ENCODE measurements at places on chromosomes 5 and 9.
A peak's percentile ranks its signal among the peaks of the same experiment; 100 is the strongest.

DNA sequence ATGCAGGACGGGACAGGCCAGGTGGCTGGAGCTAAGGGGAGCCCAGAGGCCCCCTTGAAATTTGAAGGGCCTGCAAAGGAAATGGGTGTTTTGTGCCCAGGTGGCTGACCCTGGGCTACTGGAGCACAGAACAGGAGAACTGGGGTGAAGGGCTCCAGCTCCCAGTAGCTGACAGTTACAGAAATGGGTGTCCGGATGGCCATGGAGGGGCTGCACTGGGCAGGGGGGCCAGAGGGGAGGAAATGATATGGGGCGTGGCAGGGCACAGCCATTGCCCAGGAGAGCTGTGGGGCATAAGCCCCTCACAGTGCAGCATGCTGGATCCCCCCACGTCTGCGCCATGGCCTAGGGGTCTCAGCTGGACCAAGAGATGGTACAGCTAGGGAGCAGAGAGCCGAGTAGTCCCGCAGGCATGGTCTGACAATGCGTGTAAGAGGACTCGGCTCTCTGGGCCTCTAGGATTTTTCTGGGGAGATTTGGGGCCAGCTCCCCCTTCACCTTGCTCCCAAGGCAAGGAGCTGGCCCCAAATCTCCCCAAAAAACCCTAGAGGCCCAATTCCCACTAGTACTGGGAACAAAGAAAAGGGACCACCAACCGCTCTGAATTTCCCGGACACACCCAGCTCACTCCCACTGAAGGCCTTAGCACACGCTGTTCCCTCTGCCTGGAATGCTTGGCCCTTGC is 7.9 kb upstream of the CARD19 start:
- DNase-seq, result no peak

DNA sequence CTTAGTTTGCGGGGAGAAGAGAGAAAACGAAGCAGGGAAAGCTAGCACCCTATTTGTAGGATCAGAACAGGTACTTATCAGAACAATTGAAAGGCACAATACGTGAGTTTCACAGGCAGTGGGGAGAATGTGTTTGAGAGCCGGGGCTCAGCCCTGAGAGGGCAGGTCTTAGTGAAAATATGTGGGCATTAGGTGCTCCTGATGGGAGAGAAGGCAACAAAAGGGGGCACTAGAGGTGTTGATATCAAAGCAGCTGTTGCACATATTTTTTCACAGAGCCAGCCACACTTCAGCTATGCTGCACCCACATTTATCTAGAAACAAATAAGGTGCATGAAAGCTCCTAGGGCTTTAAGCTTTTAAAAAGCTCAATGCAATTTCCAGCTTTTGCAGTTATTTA is 99.7 kb upstream of the MAN2A1 start:
- no peak for DNase-seq

DNA sequence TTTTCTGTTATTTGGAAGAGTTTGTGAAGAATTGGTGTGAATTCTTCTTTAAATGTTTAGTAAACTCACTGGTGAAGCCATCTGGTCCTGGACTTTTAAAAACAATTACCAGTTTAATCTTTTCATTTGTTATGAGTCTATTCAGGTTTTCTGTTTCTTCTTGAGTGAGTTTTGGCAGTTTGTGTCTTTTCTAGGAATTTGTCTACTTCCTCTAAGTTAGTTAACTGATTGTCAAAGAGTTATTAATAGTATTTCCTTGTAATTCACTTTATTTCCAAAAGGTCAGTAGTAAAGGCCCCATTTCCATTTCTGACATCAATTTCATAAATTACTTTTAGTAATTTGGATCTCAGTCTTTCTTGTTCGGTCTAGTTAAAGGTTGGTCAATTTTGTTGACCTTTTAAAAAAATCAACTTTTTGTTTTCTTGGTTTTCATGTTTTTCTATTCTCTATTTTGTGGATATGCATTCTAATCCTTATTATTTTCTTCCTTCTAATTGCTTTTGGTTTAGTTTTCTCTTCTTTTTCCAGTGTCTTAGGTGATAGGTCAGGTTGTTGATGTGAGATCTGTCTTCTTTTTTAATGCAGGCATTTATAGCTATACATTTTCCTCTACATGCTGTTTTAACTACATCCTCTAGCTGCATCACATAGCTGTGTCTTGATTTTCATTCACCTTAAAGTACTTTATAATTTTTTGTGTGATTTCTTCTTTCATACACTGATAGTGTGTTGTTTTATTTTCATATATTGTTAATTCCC is 7.3 kb upstream of the SMIM3 start:
- no peak for DNase-seq

GRCh38 chr5:137629646-137630045 is 106.2 kb downstream of the KLHL3 start:
- peak; percentile 7 for DNase-seq

DNA sequence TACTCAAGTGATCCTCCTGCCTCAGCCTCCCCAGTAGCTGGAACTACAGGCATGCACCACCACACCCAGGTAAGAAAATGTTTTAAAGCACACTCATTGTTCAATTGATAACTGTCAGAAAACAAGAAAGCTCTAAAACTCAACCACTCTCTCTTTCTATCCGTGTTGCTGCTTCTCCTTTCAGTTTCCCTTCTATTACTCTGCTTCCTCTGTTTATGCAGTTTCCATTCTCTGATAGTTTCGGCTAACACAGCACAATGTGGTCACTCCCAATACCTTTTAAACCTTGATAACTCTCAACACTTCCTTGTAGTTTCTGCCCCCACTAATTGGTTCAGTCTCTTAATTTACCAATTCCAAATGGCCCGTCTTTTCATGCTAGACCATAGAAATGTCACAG is 59.2 kb upstream of the NR4A3 start:
- DNase-seq, result no peak

DNA sequence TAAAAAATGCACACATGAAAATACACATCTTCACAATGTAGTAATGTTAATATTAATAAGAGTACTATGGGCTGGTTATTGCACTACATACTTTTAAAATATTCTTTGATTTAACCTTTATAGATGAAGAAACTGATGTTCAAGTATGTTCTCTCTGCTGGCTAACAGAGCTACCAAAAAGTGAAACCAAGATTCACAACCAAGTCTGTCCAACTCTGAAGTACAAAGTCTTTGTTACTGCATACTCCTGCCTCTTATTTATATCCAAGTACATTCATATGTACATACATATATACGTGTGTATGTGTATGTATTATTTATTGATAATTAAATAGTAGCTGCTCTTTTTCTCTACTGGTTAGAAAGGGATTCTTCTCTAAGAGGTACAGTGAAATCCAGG is 325.6 kb downstream of the BNC2 start:
- DNase-seq, result no peak

DNA sequence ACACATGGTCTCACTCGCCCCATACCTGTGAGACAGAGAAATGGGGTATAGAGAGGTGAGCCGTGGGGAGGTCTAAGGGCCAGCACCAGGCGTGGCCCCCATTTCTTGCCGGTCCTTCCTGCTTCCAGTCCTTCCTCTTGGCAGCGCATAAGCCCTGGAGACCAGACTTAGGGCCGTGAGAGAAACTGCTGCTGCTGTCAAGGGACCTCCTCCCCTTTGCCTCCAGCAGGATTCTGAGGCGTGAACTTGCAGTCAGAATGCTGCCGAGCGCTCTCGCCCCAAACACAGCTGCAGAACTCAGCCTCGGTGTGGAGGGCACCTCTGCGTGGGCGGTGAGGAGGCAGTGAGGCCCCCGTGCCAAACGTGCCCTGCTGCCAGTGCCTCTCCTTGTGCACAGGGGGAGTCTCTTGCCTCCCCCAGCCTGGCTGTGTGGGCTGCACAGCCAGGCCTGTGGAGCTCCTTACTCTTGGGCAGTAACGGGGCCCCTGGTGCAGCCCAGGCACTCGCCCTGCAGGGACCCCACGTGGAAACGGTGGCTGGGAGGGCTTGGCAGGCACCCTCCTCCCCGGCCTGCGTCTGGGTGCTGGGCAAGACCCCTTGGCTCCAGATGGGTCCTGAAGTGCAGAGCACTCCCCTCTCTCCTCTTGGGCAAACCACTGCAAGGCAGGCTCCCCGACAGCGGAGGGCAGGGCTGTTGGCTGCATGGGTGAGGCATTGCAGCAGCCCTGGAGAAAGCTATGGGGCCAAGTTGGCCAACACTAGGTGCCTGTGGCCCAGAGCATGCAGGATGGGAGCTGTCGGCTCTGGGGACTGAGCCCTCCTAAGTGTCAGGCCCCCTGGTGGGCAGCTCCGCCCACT is 85.4 kb downstream of the RXRA start:
- no peak for DNase-seq

DNA sequence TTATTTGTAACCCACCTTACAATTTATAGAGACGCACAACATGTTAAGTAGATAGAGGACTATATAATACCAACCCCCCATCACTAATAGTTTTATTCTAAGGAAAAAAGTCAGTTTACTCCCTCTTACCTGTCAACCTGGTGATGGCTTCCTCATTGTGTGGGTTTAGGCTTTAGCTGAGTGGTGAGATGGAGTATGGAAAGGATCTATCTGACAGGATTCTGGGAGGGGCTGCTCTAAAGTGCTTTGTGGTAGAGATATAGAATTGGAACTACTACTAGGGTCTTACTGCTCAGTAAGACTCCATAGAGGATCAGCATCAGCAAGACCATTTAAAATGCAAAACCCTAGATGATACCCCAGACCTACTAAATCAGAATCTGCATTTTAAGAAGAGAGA is 82.1 kb upstream of the IFNE start:
- no peak for DNase-seq

DNA sequence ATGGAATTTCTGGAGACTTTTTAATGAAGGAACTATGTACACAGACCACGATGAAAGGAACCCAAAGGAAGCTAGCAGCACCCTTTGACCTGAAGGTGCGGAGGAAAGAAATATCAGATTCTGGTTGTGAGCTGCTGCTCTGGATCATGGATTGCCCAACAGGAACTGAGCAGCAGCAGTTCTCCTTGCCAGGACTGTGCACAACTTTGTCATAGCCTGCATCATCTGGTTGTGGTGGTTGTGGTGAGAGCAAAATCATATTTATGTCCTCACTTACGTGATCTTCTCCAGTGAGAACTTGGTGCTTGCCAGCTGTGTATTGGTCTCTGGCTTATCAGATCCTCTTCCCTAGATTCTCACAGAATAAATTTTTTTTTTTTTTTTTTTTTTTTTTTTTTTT is 70.7 kb upstream of the LPAR1 start:
- no peak for DNase-seq

DNA sequence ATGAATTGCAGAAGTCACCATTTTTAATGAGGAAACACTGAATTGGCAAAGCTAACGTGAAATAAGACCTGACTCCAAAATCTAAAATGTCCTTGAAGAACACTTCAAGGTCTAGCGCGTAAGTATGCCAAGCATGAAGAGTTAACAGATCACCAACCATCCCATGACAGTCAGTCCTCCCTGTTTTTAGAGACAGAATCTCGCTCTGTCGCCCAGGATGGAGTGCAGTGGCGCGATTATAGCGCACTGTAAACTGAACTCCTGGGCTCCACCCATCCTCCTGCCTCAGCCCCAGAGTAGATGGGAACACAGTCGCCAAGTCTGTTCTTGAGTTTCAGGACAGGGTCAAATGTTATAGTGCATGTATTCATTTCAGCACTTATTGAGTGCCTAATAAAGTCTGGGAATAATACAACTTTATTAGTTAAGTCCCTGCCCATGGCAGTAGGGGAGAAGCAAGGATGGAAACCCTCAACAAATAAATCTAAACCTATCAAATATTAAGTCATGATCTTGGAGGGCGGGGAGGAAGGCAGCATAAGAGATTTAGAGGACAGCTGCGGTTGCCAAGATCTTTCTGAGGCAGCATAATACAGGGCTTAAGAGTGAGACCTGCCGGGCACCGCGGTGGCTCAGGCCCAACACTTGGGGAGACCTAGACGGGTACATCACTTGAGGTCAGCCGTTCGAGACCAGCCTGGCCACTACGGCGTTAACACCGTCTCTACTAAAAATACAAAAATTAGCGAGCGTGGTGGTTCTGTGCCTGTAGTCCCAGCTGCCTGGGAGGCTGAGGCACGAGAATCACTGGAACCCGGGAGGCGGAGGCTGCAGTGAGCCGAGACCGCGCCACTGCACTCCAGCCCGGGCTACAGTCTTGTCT is 1.1 kb downstream of the ATPSCKMT start:
- no peak for DNase-seq

- no peak for DNase-seq
Measured at GRCh38 chr9:83563360-83563759, 25.2 kb upstream of the FRMD3 start.

- no peak for DNase-seq
Measured at GRCh38 chr5:175393897-175394296, 50.1 kb downstream of the DRD1 start.

DNA sequence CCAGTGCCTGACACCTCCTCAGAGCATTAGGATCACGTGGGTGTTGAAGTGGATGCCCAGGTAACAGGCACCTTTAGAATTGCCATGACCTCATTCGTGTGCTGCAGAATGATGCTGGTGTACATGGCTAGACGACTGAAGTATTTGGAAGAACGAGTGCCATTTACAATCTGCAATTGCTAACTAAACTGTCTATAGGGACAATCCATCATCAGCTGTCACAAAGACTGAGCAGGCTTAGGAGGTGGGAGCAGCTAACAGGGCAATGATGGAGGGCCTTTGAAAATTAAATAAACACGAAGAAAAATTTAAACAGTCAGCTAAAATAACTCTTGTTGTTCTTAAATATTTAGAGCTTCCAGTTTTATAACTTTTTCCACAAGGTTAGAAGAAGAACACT is 375.8 kb downstream of the GADD45G start:
- no peak for DNase-seq

- no peak for DNase-seq
Measured at GRCh38 chr9:85223506-85224125, 518.1 kb downstream of the AGTPBP1 start.

- DNase-seq, result no peak
Measured at GRCh38 chr5:81147886-81148571, 85.1 kb upstream of the CKMT2 start.

DNA sequence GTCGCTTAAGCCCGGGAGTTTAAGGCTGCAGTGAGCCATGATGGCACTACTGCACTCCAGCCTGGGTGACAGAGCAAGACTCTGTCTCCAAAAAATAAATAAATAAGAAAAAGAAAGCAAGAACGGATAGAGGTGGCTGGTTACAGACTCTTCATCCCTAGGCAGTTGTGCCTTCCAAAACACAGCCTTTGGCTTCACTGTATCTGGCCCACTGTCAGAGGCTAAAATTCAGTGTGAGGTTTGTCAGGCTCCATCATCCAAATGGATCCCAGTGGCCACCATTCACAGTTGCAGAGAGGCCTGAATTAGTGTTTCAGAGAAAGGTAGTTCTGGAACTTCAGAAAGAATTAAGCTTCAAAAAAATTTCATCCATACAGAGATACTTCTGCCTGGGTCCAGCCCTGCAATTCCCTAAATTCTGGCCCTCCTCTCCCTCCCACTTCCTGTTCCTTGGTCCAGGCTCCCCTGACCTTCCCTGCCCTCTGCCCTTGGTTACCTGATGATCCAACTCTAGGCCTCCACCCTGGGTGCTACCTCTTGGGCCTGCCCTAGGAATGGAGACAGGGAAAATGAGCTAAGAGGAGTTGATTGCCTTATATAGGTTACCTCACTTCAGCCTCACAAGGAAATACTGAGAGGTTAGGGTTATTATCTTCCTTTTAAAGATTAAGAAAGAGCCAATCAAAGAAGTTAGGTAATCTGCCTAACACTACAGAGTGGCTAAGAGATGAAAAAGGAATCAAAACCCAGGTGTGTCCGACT is 97.2 kb upstream of the SLC44A1 start:
- DNase-seq, result no peak

- DNase-seq, result no peak
Measured at GRCh38 chr9:106697390-106697749, 165.6 kb upstream of the ZNF462 start.

- DNase-seq, result no peak
Measured at GRCh38 chr9:93305497-93306020, 121.6 kb downstream of the WNK2 start.
